Brain pericyte (primary cell): ENCODE measurements at places on chromosomes 12 and 14.

DNA sequence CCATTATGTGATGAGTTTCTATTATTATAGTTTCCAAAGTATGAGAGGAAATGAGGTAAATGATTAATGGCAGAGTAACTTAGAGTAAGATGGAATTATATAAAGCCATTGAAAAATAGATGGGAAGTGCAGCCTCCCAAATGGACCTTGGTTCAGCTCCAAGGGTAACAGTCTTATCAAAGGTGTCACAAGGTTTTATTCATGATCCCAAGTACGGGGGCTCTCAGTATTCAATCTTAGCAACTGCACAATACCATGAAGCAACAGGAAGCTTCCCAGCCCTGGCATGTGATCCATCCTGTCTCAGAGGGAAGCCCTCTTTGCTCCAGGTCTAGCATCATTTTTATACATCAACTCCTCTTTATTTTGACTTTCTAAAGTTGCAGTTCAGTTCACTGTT, 948.2 kb downstream of the GALC start:
- no peak for DNase-seq

GRCh38 chr12:57940915-57941164, 527 bp upstream of the ATP23 start:
- DNase-seq = peak; percentile 5

DNA sequence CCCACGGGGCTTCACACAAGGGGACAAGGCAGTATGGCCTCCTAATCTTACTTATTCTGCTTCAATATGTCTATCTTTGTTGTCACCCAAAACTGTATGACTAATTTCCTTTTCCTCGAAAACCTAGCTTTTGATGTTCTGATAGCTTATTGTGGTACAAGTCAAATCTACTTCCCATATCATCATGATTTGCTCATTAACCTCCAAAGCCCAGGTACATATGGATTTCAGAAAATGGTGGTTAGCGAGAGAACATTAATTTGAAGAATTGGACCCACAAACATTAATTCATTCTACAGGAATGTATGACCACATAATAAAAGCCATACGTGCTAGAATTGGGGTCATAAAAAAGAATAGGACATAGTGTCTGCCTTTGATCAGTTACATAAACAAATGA, 412.5 kb downstream of the CCDC91 start:
- DNase-seq = no peak

GRCh38 chr12:121806546-121807423, 3.0 kb downstream of the SETD1B start:
- no peak for DNase-seq

DNA sequence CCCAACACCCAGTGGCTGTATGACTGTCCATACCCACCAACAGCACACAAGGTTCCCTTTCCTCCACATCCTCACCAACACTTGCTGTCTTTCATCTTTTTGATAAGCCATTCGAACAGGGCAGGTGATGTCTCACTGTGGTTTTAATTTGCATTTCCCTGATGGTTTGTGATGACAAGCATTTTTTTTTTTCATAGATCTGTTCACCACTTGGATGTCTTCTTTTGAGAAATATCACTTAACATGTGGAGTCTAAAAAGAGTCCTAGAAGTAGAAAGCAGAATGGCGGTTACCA, 198.1 kb upstream of the DIO3 start:
- no peak for DNase-seq
